Activated T-helper 1 cell treated with Interleukin-2 at 50 U/mL for 16 hours (primary cell): ENCODE measurements at places on chromosomes 2 and 18.

- no peak for DNase-seq
Measured at GRCh38 chr18:48782381-48782861, 168.3 kb downstream of the SMAD7 start.

DNA sequence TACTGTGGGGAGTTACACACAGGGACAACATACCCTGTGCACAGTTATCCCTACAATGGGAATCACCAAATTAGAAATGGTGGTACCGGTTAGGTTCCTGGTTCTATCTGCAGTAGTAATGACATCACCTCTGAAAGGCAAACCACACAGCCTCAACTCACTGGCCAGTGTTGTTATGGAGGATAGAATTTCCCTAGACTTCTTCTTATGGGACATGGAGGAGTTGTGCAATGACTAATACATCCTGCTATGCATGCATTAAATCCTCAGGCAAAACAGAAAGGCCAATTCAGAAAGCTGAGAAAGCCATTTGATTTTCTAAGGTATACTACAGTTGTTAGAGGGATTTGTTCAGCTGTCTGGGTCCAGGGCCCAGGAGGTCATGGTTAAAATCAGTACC, 439.3 kb downstream of the TMX3 start:
- no peak for DNase-seq

- no peak for DNase-seq
Measured at GRCh38 chr2:223855426-223855825, 18.0 kb upstream of the AP1S3 start.

DNA sequence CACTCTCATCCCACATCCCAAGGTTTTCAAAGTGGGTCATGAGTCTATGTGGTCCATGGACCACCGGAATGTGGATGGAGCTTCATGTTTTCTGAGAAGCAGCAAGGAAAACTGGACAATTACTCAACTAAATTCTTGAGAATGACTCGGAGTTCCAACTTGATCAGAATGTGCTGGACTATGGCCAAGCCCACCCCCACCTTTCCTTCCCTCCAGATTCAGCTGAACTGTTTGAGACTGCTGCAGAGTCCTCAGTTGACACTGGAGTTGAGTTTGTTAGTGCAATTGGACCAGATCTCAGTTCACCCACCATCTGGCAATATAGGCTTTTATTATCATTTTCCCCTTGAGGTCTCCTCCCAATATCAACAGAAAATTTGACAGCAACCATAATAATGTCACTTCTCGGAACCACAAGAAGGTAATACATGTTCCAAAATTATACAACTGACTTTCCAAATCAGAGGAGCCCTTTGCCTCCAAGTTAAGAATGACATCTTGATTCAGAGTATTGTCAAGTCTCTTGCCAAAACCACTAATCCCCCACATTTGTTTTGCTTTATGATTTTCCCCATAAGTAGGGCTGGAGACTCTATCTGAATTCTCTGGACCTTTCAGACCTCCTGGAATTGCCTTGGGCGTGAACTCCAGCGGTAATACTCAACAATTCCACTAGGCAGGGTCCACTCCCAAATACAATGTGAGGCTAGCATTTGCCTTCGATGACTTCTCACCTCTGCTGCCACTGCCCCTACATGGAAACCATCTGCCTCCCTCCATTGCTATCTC, 8.8 kb downstream of the COL4A4 start:
- DNase-seq = no peak

DNA sequence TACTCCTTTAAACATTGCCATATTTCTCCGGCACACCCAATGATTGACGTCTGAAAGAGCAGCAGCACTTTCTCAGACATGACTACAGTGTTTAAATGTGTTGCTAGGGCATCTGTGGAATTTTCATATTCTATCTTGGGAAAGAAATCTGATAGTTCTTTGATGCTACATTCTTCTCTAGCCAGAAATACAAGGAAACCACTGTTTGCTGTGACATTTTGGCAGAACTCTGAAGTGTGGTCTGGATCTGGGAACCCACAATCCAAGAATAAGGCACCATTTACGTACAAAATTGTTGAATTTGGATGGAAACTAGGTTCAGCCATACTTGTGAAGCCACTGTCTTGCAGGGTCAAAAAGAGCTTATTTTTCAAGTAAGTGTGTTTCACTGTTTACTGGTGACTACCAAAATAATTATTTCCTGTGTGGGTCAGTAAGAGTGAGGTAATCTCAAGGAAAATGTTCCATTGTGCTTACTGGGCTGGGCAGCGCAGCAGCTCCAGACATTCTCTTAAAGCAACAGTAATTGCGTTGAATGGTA, 21.3 kb upstream of the CD28 start:
- no peak for DNase-seq

DNA sequence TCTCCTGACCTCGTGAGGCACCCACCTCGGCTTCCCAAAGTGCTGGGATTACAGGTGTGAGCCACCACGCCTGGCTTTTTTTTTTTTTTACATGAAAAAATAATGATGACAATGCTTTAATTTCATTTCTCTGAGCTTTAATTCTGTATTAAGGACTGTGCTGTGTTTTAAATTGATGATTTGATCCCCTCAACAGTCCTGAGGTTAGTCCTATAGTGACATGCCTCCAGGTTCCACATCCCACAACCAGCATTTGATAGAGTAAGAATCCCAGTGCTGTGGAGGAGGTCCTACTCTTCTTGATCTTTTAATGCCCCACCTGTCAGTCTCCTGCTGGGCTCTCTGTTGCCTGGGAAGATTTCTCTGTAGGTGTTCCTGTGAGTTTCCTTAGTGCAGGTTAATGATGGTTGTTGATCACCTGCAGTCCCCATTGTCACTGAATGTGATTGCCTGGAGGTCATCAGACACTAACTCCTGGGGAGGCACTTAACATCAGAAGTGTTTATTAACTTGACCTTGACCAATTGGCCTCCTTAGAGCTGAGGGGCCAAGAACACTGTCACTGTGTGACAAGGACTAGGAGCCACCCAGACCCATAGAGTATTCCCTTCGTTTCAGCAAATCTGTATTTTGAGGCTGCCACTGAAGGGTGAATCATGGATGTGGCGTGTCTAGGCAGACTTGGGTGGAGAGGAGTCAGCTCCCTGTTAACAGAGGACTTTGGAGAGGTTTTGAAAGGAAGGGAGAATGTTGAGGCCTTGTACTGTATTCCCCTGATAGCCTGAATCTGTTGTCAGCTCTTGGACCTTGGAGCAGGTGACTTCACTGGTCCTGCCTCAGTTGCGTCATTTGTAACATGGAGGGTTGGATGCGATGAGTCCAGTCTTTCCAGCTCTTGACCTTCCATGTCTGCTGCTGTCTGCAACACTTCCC, 11.5 kb downstream of the ASAP2 start:
- DNase-seq = no peak

- DNase-seq = no peak
Measured at GRCh38 chr2:28263690-28264089, 129.0 kb upstream of the FOSL2 start.

DNA sequence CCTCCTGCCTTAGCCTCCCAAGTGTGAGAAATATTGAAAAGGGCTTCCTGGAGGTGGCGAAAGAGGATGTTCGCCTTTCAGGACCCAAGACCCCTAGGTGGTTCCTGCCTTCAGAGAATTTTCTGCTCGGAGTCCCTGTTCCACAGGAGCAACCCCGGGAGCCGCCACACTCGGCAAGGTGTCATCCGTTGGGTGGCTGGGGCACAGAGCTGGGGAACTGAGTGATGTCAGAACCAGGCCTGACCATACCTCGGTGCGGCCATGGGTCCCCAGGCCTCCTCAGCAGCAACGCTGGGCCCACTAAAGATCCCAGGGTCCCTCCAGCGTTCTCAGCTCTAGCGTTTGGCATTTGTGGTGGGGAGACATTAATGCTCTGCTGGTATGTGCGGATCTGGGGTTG, 23.7 kb upstream of the TAF1B start:
- no peak for DNase-seq

DNA sequence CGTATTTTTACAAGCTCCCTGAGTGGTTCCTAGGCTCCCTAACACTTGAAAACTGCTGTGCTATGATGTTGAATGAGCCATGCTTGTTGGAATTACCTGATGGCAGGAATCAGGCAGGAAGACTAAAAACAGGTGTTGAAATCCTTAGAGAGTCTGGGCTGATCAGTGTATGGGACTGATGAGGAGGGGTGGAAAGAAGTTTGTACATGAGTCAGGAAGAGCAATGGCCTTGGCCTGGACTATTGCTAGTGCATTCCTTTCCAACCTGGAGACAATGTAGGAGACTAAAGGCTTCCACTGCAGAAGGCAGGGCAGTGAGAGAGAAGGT, 25.0 kb upstream of the TMBIM1 start:
- no peak for DNase-seq

DNA sequence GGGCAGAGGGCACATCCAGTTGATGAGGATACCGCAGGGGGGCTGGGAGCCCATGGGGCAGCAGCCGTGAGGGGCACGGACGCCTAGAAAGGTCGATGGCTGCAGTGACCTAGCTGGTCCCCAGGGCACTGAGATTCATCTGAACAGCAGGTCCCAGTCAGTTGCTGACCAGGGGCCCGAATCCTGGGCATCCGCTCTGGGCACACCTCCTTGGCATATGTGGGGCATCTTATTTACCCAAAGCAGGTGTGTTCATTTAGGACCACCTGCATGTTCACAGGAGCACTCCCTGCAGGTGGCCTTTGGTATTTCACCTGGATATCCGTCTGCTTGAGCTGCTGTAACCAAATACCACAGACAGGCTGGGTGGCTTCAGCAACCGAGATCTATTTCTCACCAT, 72.0 kb upstream of the ODC1 start:
- DNase-seq = no peak

- no peak for DNase-seq
Measured at GRCh38 chr18:59918320-59918755, 18.5 kb downstream of the PMAIP1 start.

- DNase-seq = no peak
Measured at GRCh38 chr2:138390316-138390945, 111.1 kb upstream of the SPOPL start.

GRCh38 chr2:146652311-146652710, 1192.5 kb upstream of the ACVR2A start:
- no peak for DNase-seq

GRCh38 chr2:74865770-74866674, 32.1 kb downstream of the HK2 start:
- no peak for DNase-seq

- DNase-seq = no peak
Measured at GRCh38 chr18:41940506-41941215, 14.4 kb upstream of the PIK3C3 start.

- DNase-seq = no peak
Measured at GRCh38 chr2:16069663-16069932, 129.2 kb downstream of the MYCN start.

GRCh38 chr2:33204945-33205344, 258.2 kb downstream of the LTBP1 start:
- no peak for DNase-seq

DNA sequence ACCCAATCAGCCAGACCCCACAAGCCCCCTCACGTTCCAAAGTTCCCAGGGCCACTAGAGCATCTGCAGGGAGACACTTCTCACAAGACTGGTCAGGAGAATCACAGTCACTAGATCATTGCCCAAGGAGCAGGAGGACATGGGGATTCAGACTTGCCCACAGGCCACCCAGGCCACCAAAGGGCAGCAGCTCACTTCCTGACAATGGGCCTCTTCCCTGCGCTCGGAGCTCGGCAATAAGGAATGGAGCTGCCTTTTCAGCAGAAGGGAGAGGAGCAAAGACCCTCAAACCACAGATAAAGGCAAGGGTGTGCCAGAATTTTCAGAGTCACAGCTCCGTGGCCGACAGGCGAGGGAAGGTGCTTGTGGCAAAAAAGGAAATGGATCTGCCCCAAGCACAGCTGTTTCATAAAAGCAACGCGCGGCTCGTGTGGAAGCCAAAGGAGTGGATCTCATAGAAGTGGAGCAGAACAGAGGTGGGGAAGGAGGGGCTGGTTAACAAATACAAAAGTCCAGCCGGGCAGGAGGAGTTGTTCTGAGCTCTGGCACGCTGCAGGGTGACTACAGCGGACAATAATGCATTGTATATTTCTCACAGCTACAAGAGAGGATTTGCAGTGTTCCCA, 72.1 kb downstream of the EDAR start:
- no peak for DNase-seq

DNA sequence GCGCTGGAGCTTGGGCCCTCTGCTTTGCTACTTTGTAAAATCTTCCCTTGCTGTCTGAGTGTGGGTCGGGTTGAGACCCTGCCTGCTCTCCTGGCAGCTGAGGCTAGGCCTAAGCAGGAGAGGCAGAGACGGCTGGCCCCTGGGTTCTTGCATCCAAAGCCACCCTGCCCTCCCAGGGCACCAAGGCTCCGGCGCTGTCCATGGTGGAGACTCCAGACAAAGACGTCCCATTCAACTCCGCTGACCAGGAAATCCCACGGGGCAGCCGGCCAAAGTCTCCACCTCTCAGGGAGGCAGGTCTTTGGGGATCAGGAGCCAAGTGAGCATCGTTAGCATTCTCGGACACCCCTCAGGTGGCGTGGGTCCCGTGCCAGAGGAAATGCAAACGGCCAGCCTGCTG, 2.6 kb upstream of the PRLH start:
- DNase-seq = no peak

GRCh38 chr2:169107645-169108044, 38.3 kb downstream of the DHRS9 start:
- no peak for DNase-seq

DNA sequence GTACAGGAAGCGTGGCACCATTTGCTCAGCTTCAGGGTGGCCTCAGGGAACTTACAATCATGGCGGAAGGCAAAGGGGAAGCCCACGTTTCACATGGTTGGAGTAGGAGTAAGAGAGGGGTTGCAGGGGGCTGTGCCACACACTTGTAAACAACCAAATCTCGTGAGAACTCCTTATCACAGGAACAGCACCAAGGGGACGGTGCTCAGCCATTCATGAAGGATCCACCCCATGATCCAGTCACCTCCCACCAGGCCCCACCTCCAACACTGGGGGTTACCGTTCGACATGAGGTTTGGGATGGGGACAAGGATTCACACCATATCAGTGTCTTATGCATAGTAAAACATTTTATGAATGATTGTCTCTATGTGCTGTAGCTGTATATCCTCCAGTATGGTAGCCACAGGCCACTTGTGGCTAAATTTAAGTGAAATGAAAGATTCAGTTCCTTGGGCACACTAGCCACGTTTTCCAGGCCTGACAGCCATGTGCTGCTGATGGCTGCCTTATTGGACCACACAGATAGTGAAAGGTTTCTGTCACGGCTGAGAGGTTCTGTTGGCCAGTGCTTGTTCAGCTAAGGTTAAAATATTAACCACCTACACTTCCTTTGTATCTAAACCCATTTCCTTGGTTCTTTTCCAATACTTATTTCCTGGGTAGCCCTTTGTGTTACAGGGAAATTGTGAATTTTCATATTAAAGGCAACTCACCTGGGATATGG, 77.3 kb downstream of the AGAP1 start:
- DNase-seq = no peak

GRCh38 chr2:136126021-136126420, 8.1 kb upstream of the CXCR4 start:
- DNase-seq = no peak
